ENCODE measurements at places on chromosomes 12 and 14.
A peak's percentile ranks its signal among the peaks of the same experiment; 100 is the strongest.

DNA sequence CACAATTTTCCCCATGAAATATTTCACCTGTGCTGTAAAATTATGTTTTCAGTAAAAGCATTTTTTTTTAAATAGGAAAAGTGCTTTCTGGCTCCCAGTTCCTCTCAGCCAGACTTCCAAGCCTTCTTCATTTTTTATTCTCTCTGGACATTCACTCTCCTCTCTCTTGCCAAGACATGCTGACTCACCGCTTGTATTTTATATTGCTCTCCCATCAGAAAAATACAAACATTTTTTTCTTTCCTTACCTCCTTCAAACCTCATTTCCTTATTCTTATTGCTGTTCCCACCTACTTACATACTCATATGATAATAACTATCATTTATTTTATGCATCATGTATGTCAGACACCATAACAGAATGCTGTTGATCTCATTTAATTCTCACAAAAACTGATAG lies 37.7 kb upstream of the ZNF641 start:
- DNase-seq, result no peak

GRCh38 chr12:15563663-15564062 lies 225.5 kb downstream of the EPS8 start:
- no peak for DNase-seq

DNA sequence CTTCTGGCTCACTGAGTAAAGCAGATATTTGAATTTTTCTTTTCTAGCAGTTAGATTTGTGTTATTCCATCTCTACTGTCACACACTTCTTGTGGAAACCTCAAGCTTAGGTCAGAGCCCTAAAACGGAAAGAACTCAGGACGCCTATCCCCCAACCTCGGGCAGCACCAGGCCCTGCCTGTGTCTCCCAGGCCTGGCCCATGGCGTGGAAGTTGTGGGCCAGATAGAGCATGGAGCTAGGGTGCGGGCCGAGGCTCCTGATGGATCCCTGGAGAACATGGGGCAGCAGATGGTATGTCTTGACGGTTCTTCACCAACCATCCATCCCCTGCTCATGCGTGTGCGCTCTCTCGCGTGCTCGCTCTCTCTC lies 20.6 kb downstream of the P2RX4 start:
- no peak for DNase-seq

DNA sequence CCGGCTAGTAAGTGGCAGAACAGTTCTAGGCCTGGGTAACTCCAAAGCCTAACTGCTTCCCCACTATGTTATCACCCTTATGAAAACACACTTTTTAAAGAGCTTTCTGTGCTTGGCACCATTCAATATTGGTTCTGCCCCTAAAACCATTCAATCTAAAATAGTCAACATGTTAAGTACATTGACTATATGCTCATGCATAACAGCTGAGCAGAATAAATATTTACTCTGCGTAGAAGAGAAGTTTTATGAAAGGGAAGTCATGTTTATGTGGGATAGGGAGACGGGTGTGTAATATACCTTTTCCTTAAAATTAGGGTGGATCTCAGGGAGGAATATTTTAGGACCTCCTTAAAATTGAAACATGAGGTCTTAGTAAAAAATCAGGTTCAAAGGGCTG lies 80.5 kb downstream of the SAMD4A start:
- no peak for DNase-seq

- DNase-seq, result no peak
These were observed 47.2 kb upstream of the GARIN6 start for GRCh38 chr12:99600388-99600787.

DNA sequence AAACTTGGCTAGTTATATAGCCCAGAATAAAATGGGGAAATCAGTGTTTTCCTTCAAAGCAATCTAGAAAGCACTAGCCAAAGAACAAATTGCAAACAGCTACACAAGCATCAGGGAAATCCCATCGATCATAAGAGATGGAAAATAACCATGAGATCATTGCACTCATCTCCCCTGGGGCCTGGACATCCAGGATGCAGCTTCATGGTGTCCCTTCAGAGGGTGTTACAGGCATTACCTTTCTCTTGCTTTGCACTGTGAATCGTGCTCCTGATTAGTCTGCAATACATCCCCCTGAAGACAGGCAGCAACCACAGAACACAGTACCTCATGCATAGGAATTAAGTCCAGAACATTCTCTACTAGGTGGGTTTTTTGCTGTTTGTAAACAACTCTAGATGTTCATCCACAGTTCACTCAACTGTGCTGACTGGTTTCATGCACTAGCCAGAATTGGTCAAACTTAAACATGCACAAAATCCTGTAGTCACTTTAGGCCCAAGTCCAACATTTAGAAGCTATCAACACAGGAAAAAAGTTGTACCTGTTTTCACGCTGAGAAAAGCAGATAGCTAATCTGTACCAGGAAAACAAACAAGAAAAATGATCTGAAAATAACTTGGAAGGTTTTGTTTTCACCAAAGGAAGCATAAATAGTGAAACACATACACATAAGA lies 120.1 kb downstream of the ZFP36L1 start:
- DNase-seq, result no peak

DNA sequence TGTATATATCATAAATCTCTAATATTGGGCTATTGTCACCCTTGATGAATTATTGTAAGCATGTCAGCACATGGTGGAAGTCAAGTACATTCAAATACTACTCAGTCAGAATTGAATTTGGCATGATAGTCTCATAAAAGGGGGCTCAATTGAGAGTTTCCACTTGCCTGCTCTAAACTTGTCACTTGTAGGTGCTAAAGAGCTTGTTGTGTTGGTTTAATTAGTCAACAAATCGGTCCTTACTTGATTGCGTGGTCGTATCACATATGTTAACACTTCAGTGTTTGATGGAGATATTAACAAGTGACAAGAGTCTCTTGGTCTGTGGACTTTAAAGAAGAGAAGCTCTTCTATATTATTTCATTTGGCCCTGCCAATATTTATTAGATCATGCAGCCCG lies 81.1 kb downstream of the NKX2-1 start:
- DNase-seq, result no peak

GRCh38 chr12:115394496-115395220 lies 710.7 kb upstream of the TBX3 start:
- no peak for DNase-seq

DNA sequence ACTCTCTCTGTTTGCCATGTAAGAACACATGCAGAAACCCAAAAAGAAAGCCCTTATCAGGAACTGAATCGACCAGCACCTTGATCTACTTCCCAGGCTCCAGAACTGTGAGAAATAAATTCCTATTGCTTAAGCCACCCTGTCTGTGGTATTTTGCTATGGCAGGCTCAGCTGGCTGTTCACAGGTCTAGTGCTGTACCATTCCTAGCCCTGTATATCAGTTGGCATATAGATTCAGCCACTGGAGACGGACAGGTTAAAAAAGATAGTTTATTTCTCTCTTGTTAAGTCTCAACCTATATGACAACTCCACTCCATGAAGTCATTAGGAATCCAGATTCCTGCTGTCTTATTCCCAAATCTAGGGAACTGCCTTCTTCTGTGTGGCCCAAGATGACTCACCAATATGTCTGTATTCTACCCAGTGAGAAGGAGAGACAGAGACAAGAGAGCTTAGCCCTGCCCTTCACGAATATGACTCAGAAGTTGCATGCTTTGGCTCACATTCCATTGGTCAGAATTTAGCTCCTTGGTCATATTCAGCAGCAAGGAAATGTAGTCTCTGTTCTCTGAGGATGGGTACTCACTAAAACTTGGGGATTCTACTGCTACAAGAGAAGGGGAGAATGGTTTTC lies 57.0 kb downstream of the PLEKHG7 start:
- DNase-seq, result peak; percentile 75

DNA sequence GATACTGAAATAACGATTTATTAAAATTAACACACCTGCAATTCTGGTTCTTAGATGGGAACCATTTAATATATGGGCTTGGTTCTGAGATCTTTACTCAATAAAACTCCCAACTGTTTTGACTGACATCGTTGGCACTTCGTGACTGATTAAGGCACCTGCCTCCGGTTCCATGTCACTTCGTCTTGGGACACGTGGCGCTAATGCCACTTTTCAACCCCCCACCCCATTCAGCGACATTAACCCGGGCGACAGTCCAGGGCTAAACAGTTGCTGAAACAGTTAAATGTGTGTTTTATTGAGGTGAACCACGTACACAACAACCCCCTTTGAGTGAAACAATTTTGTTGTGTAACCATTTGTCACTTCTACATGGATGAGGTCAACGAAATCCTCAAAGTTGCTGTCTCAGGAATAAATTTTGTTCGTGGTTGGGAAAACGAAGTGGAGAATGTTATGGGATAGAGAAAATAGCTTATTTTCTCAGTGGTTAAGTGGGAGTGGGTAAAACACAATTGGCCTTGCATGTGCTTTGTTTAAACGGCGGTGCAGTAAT lies 9.9 kb upstream of the SLC38A2 start:
- DNase-seq, result no peak
